ENCODE measurements at places on chromosomes 5 and 9.

GRCh38 chr5:151880324-151880723, 44.3 kb downstream of the GLRA1 start:
- no peak for DNase-seq
- H3K4me1 ChIP-seq: no peaks in the 10 kb centered on the region
- H3K36me3 ChIP-seq: no peaks in the 10 kb centered on the region
- H3K27me3 ChIP-seq: no peaks in the 10 kb centered on the region

- no peak overlapping the region for H3K4me3 ChIP-seq
- no peaks in the 10 kb centered on the region for H3K4me1 ChIP-seq
- H3K27me3 ChIP-seq: no peaks in the 10 kb centered on the region
- DNase-seq: no peak
- no peaks in the 10 kb centered on the region for H3K36me3 ChIP-seq
- H3K27ac ChIP-seq: no peak overlapping the region
Observed at GRCh38 chr5:135986401-135986800, 31.6 kb upstream of the LECT2 start.

GRCh38 chr9:137788561-137789294, 88.9 kb upstream of the CACNA1B start:
- no peak overlapping the region for H3K4me3 ChIP-seq
- peak overlapping the region; percentile 40 for H3K27ac ChIP-seq

GRCh38 chr9:35579130-35579529, 25.9 kb upstream of the TESK1 start:
- no peak for DNase-seq
- no peak overlapping the region for H3K27ac ChIP-seq
- no peaks in the 10 kb centered on the region for H3K4me1 ChIP-seq
- H3K36me3 ChIP-seq: no peaks in the 10 kb centered on the region

GRCh38 chr9:20316372-20316771, 305.9 kb downstream of the MLLT3 start:
- no peaks in the 10 kb centered on the region for H3K36me3 ChIP-seq
- no peak for DNase-seq
- H3K27me3 ChIP-seq: no peaks in the 10 kb centered on the region
- H3K27ac ChIP-seq: no peak overlapping the region
- H3K4me3 ChIP-seq: no peak overlapping the region

DNA sequence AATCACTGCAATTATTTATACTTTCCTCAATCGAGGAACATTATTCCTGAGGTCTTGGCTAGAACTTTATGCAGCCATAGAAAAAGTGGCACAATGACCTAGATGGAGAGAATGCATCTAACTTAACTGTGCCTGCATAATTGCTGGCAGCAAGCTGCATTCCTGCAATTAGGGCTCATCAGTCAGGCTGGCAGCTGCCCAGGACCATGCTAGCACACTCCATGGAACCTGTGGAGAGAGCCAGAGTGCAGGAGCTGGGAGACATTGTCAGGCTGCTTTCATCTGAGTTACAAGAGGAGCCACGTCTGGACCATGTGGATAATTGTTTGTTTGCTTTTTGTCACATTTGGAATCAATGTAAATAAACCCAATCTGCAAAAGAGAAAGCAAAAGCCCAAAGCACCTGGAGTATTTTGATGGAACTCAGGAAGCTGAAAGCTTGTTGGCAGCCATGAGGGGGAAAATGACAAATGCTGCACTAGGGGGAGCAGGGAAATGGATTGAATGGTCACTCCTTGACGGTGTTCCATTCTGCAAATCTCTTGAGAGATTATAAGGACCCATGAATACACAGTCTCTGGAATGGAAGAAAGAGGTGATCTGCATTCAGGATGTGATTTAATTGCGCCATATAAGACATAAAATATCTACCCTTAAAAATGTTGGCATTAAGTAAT, 839.9 kb downstream of the MAT2B start:
- H3K4me3 ChIP-seq: no peak overlapping the region
- no peaks in the 10 kb centered on the region for H3K36me3 ChIP-seq
- H3K4me1 ChIP-seq: no peaks in the 10 kb centered on the region
- no peaks in the 10 kb centered on the region for H3K27me3 ChIP-seq

DNA sequence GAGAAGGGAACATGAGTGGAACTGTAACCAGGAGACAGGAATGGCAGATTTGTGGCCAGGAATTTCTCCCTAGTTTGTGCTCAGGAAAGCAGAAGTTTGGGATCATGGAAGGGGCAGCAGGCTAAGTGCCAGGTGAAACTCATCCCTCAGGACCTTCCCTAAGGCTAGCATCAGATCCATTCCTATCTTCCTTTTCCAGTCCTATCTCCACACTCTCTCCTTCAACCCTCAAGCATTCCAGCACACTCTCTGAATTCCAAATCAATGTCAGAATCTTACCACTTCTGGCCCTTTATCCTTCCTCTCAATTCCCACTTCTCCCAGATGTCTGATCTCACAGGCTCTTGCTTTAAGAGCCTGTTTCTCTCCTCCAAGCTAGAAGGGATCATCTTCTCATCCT, 53.2 kb upstream of the GRIA1 start:
- H3K27me3 ChIP-seq: no peaks in the 10 kb centered on the region
- no peaks in the 10 kb centered on the region for H3K36me3 ChIP-seq
- H3K4me1 ChIP-seq: no peaks in the 10 kb centered on the region
- DNase-seq: no peak

GRCh38 chr5:140567871-140568270, 3.2 kb downstream of the SLC35A4 start:
- H3K4me3 ChIP-seq: no peak overlapping the region
- peaks cover 54% of the 10 kb centered on the region for H3K4me1 ChIP-seq
- no peak for DNase-seq
- peak overlapping the region; percentile 79 for H3K27ac ChIP-seq
- H3K27me3 ChIP-seq: no peaks in the 10 kb centered on the region

DNA sequence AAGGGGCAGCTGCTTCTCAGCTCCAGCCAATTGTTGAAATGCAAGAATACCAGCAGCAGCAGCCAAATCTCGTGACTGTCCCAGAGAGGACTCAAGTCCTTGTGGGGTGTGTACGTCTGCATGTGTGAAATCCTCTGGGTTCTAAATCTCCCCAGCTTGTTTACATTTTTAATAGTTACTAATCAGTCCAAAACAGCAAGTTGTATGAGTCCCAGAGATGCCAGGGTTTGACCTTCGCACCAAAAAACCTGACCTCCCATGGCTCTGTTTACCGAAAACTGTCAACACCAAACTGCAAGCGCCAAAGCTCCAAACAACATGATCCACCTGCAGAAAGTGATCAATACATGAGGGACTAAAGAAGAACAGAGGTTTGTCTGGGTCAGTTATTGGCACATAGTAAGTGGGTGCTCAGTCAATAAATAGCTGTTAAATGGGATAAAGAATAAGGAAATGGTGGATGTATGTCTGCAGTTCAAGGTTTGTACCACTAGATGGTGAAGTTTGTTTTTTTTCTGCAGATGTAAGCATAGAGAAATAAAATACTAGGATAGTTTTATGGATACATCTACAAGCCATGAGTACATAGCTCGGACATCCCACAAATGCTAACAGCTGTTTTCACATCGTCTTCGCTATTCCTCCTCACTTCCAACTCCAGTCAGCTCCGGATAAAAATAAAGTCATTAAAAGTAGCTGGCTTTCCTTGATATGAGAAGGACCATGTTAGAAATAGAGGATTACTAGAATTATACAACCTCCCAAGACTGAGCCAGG, 85.3 kb upstream of the ADRB2 start:
- peaks cover 10% of the 10 kb centered on the region for H3K4me1 ChIP-seq
- no peaks in the 10 kb centered on the region for H3K27me3 ChIP-seq
- no peak for DNase-seq

GRCh38 chr5:61755726-61756222, 423.7 kb downstream of the ZSWIM6 start:
- H3K4me1 ChIP-seq: no peaks in the 10 kb centered on the region
- H3K4me3 ChIP-seq: no peak overlapping the region
- no peak overlapping the region for H3K27ac ChIP-seq
- H3K36me3 ChIP-seq: no peaks in the 10 kb centered on the region
- H3K27me3 ChIP-seq: no peaks in the 10 kb centered on the region

DNA sequence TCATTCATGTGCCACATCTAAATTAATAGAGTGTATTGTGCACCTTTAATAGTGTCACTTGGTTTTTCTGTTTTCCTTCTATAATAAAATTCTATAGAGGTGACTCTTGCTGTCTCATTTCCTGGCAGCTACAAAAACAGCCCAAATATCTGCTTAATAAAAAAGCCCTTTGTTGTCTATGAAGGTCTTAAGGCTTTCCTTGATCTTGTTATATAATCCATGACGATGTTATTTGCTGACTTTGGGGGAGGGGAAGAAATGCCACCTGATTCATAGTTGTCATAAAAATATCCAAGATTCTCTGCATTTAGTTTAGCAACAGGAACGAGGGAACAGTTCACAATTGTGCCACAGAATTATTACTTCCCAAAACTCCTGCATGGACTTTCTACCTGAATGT, 31.3 kb downstream of the CPEB4 start:
- no peak for DNase-seq
- H3K4me1 ChIP-seq: peaks cover 64% of the 10 kb centered on the region
- no peaks in the 10 kb centered on the region for H3K36me3 ChIP-seq
- no peak overlapping the region for H3K4me3 ChIP-seq

DNA sequence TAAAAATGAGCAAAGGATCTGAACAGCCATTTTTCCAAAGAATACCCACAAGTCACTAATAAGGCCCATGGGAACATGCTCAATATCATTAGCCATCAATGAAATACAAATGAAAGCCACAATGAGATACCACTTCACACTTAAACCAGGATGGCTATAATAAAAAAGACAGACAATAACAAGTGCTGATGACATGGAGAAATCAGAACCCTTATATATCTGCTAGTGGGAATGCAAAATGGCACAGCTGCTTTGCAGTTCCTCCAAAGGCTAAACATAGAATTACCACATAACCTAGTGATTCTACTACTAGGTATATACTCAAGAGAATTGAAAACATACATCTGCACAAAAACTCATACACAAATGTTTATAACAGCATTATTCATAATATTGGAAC, 83.7 kb downstream of the HOMER1 start:
- H3K27me3 ChIP-seq: no peaks in the 10 kb centered on the region
- no peaks in the 10 kb centered on the region for H3K4me1 ChIP-seq
- no peaks in the 10 kb centered on the region for H3K36me3 ChIP-seq
- DNase-seq: no peak
- H3K4me3 ChIP-seq: no peak overlapping the region
- no peak overlapping the region for H3K27ac ChIP-seq

GRCh38 chr9:91812191-91812590, 137.8 kb downstream of the ROR2 start:
- H3K36me3 ChIP-seq: no peaks in the 10 kb centered on the region
- no peaks in the 10 kb centered on the region for H3K4me1 ChIP-seq
- no peak overlapping the region for H3K27ac ChIP-seq
- H3K4me3 ChIP-seq: no peak overlapping the region
- H3K27me3 ChIP-seq: no peaks in the 10 kb centered on the region

DNA sequence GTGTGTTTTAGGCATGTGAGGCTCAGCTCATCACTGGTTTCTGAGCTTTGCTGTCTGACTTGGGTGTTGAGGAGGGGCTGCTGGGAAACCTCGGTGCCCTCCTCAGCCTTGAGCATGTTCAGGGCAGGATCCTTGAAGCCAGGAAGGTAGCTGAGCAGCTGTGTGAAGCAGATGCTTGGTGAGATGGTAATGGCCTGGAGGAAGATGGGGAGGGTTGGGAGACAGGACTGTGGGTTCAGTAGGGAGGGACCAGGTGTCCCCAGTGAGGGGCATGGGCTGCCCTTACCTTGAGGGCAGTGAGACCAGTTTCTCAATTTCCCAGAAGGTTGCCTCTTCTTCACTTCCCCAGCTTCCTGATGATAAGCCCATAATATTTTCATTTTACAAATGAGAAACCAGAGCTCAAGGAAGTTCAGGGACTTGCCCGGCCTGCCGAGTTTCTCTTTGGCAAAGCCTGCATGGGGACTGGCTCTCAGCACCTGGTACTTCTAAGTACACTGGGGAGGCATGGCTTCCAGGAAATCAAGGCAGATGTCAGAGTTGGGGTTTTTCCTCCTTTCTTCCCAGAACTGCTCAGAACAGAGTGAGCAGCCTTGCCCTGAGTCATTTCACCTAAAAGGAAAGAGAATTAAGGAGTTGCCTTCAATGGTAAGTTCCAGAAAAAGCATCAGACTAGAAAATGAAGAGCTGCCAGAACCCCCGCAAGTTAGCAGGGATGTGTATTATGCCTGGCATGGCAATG, 225.7 kb downstream of the MAST4 start:
- no peak overlapping the region for H3K4me3 ChIP-seq
- no peak overlapping the region for H3K27ac ChIP-seq
- H3K4me1 ChIP-seq: no peaks in the 10 kb centered on the region
- no peaks in the 10 kb centered on the region for H3K36me3 ChIP-seq

- no peak for DNase-seq
- H3K27me3 ChIP-seq: no peaks in the 10 kb centered on the region
- no peaks in the 10 kb centered on the region for H3K36me3 ChIP-seq
- H3K4me1 ChIP-seq: peaks cover 7% of the 10 kb centered on the region
- no peak overlapping the region for H3K27ac ChIP-seq
- no peak overlapping the region for H3K4me3 ChIP-seq
Observed at GRCh38 chr5:65943771-65944170, 17.4 kb downstream of the ERBIN start.

- DNase-seq: no peak
- H3K27me3 ChIP-seq: no peaks in the 10 kb centered on the region
- H3K36me3 ChIP-seq: no peaks in the 10 kb centered on the region
- H3K27ac ChIP-seq: no peak overlapping the region
- no peak overlapping the region for H3K4me3 ChIP-seq
Observed at GRCh38 chr5:173665326-173665725, 48.9 kb upstream of the BOD1 start.

DNA sequence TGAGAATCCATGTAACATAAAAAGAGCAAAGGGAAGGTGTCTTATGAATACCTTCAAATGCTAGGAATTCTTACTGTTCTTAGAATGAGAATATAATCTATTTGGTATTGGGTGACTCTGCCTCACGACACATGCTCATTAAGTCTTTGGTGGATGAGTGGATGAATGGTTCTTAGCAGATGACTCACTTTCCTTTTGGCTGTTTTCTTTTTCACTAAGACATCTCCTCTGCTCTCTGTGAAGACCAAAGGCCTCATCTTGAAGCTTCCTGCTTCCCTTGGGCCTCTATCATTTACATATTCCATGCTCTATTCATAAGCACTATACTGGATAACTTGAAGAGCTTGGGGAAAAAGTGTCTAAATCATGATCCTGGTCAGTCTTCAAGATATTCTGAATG, 468.1 kb downstream of the SPATA31D1 start:
- H3K27me3 ChIP-seq: no peaks in the 10 kb centered on the region
- H3K4me1 ChIP-seq: no peaks in the 10 kb centered on the region
- no peaks in the 10 kb centered on the region for H3K36me3 ChIP-seq
- H3K4me3 ChIP-seq: no peak overlapping the region
- H3K27ac ChIP-seq: no peak overlapping the region

GRCh38 chr5:7597059-7597642, 201.2 kb downstream of the ADCY2 start:
- DNase-seq: no peak
- no peaks in the 10 kb centered on the region for H3K36me3 ChIP-seq
- H3K4me3 ChIP-seq: no peak overlapping the region
- no peaks in the 10 kb centered on the region for H3K4me1 ChIP-seq
- H3K27me3 ChIP-seq: no peaks in the 10 kb centered on the region
- H3K27ac ChIP-seq: no peak overlapping the region

DNA sequence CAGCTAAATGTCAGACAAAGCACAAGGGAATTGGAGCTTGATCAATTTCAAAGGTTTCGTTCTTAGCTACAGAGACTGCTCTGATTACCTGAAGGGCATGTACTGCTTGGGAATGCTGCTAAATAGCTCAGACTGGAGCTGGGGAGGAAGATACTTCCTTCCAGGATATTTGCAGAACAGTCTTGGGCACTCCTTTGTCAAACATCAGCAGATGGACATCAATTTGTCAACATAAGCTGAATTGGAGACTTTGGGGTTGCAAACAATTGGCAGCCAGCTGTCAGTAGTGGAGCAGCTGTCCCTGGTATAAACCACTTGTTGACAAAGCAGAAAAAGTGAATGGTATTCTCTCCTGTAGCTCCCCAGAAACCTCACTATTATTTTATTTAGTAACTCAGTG, 182.0 kb downstream of the CCDC192 start:
- peaks cover 8% of the 10 kb centered on the region for H3K4me1 ChIP-seq
- DNase-seq: no peak
- no peak overlapping the region for H3K27ac ChIP-seq

Data from upper lobe of left lung (tissue), 6 donors.